ENCODE measurements at places on chromosomes 3 and 15.

GRCh38 chr3:169146179-169146665, 517.3 kb downstream of the MECOM start:
- no peak for DNase-seq

GRCh38 chr15:78103406-78104118, 11.2 kb downstream of the SH2D7 start:
- DNase-seq = no peak

DNA sequence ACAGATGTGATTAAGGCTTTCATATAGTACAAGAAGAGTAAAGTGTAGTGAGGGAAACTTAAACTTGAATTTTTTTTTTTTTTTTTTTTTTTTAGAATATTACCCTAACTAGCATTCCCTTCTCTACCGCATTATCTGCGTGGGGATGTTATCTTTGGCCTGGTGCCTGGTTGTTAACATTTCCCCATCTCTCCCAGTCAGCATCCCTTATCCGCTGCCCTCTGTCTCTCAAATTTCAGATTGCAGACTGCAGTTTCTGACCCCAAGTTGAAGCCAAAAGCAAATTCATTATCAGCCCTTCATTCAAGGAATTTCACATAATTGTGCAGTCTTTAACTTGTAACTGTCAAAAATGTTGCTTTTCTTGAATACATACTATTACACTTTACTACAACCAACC, 353.0 kb downstream of the PLOD2 start:
- no peak for DNase-seq

GRCh38 chr3:5442106-5442785, 254.7 kb downstream of the EDEM1 start:
- DNase-seq = no peak

GRCh38 chr15:24878153-24878552, 76.6 kb upstream of the SNRPN start:
- no peak for DNase-seq

- no peak for DNase-seq
Observed at GRCh38 chr15:28984421-28985315, 98.9 kb downstream of the APBA2 start.

DNA sequence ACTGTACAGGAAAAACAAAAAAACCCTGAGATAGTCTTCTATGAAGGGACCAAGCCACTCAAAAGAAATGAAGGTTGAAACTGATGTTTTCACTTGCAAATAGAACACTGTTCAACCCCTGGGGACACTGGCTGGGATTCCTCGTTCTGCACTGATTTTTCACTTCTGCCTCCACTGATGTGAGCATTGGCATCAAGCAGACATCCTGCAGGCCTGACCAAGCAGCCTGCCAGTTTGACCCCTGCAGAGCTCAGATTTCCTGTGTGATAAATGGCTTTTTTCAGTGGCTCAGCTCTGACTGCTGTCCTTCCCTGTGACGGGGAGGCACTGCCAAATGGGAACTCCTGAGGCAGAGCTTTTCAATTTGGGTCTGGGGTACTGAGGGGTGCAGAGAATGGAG, 50.0 kb downstream of the RASGRP1 start:
- DNase-seq = no peak

- DNase-seq = no peak
Observed at GRCh38 chr3:196335503-196335948, 2.7 kb downstream of the TM4SF19 start.

GRCh38 chr3:178969004-178969700, 102.5 kb downstream of the ZMAT3 start:
- DNase-seq = no peak

DNA sequence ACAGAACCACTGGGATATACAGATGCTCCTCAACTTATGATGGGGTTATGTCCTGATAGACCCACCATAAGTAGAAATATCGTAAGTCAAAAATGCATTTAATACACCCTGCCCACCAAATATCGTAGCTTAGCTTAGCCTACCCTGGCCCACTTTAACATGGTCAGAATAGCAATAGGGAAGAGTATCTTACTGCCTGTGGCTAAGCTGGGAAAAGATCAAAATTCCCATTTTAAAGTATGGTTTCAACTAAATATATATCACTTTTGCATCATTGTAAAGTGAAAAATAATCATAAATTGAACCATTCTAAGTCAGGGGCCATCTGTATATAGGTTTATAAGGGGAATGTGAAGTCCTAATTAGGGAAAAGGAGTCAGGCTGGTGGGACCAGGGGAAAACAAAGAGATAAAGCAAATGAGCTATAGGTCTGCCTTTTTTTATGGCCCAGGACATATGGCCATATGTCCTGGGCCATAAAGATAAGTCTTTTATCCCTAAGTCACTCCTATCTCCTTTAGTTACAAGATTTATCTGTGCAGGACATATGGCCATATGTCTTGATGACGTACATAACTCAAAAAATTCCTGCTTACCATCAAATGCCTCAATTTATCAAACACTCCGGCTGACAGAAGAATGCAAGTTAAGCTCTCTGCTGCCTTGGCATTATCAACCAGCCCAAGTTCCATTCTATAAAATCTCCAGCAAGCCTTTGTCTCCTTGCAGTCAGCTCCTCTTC, 11.2 kb downstream of the RTP3 start:
- no peak for DNase-seq

GRCh38 chr3:133644768-133645167, 17.0 kb downstream of the TOPBP1 start:
- no peak for DNase-seq

- no peak for DNase-seq
Observed at GRCh38 chr3:196949285-196949619, 6.9 kb upstream of the NCBP2 start.

GRCh38 chr3:128279601-128279880, 126.3 kb downstream of the EEFSEC start:
- no peak for DNase-seq

DNA sequence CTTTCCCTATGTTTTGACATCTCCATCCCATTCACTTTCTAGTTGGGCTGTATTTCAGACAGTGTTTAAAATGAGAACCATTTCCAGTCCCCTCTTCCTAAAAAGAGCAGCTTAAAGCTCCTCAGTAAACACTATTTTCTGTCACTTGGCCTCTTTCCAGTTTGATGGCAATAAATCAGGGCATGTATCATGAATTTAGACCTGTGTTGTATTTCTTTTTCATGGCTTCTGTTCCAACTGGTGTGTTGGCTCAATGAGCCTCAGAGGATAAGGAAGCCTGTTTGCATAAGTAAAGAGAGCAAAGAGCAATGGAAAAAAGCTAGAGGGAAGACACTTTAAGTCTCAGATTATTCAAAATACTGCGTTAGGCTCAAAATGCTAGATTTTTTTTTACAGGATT, 7.2 kb downstream of the CCDC80 start:
- no peak for DNase-seq

GRCh38 chr15:38795471-38796245, 231.0 kb upstream of the RASGRP1 start:
- no peak for DNase-seq

GRCh38 chr3:149233323-149233722, 11.7 kb upstream of the CP start:
- no peak for DNase-seq

DNA sequence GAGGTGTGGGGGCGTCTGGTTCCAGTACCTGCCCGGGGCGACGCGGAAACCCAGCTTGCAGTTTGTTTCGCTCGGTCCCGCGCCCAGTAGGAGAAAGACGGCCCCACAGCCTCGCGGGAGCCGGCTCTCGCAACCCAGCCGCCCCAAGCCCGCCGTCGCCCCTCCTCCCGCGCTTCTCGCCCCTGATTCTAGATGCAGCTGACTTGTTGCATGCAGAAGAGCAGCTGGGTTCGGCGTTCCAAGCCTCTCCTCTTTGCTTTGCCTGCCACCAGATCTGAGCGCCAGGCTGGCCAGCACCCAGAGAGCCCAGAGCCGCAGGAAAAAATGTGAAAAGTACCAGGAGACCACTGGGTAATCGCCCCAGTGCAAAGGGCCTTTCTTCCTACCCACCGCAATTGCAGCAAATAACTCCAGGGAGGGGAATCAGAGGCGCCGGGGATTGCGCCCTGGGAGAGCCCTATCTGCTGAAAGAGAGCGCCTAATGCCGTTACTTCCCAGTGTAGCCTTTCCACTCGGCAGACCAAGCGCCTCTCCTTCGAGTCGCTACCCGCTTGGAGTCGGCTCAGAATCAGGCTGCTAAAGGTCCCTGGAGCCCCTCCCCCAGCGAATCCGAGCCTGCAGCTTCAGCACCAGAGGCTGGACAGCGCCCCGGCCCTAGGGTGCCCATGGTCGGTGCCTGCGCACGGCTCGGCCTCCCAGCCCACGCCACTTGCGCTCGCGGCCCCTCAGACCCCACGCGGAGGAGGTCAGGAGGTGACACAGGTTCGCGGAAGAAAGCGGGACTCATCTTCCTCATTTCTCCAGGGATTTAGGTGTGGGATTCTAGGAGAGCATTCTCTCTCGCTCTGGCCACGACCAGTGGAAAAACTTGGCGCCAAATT, 15.7 kb upstream of the AEN start:
- DNase-seq = peak; percentile 24

GRCh38 chr3:51559411-51559888, 20.9 kb downstream of the RAD54L2 start:
- DNase-seq = no peak

DNA sequence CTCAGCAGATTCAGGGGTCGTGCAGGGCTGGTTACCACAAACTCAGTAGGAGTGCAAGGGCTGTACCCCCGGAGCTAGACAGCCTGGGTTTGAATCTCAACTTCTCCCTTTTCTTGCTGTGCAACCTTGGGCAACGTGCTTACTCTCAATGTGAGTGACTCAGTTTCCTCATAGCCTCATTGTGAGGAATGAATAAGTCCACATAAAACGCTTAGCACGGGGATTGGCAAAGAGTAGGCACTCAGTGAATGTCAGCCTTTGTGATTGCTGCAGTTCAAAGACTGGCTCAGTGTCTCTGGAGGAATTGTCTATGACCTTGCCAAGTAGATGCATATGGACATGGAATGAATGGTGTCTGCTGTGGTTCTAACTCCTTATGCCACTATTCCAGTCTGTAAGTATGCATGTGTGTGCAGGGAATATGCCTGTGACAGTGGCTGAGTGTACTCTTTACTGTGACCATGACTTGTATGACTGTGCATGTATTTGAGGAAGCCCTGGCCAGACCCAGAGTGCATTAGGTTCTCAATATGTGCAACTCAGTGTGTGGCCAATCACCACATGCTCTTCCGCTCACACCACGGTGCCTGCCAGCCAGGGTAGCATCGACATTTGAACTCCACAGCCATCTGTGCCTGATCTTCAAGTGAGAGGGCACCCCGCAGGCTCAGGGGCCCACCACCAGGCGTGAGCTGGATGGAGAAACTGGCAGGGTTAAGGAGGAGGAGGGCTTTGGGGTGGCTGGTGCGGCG, 900 bp upstream of the HYAL3 start:
- no peak for DNase-seq

- DNase-seq = no peak
Observed at GRCh38 chr3:97201814-97202213, 387.4 kb downstream of the EPHA6 start.

- DNase-seq = no peak
Observed at GRCh38 chr15:59941612-59942011, 62.5 kb upstream of the FOXB1 start.

GRCh38 chr3:178479446-178479845, 56.8 kb upstream of the KCNMB2 start:
- no peak for DNase-seq

DNA sequence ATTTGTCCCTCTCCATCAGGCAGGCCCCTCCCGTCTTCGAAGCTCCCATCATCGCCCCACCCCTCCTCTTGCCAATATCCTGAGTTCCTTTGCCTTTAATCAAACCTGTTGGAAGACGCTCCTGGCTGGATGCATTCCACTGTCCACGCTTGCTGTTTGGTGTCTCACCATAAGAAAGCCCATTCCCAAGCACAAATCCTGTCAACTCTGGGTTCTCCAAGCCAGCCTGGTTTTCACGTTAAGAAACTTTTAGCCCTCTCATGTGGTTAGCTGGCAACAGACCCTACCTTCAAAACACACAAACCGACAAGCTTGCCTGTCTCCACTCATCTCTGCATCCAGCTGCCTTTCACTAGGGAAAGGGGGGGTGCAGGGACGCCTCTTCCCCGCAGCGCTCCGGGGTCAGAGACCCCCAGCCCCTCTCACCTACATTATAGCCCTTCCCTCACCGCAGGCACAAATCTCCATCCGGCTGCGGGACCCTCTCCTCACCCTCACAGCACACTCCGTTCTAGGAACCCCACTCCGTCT, 1.1 kb downstream of the GORASP1 start:
- no peak for DNase-seq

DNA sequence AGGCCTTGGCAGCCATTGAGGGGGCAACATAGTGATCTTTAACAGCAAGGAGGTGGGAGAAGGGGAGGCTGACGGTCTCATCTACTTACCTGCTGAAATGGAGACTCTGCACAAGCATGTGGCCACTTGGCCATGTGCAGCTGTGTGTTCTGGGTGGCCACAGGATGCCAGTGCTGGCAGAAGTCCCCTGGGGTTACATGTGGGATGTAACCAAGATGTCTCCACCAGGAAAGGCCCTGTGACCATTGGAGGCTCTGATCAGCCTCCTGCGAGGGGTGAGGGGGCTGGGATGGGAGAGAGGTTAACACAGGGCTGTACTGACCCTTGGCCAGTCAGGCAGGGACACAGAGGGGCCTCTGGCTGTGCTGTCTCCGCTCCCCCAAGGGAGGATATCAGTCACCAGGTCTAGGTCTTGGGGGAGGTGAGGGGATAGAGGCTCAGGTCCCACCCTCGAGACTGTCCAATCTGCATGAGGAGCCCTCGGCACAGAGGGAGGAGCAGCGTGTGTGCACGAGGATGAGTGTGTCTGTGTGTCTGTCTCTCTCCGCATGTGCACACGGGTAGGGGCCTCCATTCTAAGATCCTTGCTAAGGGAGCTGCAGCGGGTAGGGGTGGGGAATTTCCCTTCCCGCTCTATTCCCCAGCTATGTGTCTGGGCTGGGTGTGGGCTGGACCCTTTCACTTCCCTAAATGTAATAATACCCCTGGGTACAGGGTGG, 19.5 kb downstream of the PRKCD start:
- no peak for DNase-seq

DNA sequence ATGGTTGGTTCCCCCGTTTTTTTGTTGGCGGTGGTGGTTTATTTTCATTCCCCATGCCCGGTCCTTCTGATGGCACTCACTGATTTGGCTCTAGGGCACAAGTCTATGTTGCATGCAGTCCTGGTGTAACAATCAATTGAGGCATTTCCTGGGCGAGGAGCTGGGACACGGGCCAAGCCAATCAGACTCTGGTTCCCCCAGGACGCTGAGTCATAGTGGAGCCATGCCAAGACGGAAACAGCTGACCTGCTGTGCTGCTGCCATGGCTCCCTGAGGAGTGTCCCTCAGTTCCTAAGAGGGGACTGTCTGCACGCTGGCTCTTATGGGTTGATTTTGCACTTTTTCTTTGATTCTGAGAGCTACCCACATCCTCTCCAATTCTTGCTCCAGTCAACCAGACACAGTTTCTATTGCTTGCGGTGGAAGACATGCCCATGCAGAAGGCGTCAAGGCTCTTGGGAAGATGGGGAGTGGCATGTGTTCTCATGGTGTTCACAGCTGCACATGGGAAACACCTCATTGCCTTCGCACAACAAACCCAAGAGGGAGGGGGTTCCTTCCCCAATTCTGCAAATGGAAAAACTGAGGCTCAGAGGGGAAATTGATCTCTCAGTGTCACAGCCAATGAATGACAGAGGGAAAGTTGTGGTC, 28.3 kb upstream of the ALDH1L1 start:
- peak; percentile 2 for DNase-seq
